Stimulated activated CD8-positive, alpha-beta memory T cell treated with anti-CD3 and anti-CD28 coated beads, Interleukin-2, amount 100 ng/mL, for 48 hours (primary cell): ENCODE measurements at places on chromosomes 7 and 10.

DNA sequence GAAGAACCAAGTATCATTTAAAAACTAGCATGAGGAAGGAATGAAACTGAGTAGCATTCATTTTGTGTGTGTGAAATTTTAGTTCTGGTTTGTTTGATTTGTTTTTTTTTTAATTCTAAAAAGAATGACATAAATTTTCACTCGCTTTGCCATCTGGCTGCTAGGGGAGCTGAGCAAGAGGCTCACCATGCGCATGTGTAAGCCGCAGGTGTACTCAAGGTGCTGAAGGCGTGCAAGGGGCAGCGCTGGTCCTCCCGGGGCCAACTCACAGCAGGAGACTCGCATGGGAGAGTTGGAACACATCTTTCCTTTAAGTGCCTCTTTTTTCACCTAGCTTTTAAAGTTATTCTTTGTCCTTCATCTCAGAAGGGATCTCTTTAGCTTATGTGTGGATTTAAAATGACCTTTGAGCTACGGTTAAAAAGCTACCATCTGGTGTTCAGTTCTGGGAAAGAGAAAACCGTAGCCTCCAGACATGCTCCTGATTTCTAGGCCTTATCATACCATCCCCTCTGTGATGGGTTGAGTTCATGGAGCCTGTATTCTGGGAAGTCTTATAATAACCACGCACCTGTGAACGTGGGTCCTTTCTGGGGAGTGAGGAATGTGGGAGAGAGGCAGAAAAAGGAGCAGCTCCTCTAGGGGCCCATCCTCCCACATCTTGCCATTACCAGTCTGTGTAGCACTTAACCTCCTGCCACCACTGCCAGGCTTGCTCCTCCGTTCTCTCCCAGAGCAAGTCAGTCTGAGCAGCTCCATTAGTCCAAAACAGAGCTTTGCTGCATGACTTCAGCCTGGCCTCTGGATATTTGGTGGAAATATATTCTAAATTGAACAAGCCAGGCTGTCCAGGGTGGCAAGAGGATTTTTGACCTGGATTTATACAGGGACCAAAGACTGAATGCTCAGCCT is 61.9 kb downstream of the KLHDC10 start:
- DNase-seq, result no peak

GRCh38 chr10:88755753-88756152 is 4.1 kb upstream of the LIPN start:
- no peak for DNase-seq

- DNase-seq, result no peak
Observed at GRCh38 chr10:126803394-126803793, 101.8 kb upstream of the DOCK1 start.

DNA sequence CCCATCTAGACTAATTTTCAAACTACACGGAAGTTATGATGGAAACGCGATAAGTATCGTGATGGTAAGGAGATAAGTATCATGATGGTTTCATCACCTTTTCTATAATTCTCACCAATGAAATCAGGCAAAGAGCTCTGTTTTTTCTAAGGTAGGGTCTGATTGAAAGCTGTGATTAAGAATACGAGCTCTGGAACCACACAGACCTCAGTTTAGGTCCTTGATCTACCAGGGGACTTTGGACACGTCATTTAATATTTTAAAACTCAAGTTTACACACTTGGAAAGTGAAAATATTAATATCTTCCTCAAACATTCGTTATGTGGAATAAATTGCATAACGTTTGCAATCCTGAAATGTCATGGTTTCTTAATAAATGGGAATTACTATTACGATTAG is 538.2 kb upstream of the CELF2 start:
- DNase-seq, result no peak

- DNase-seq, result no peak
Observed at GRCh38 chr10:46216836-46217751, 69.7 kb upstream of the ANTXRL start.

DNA sequence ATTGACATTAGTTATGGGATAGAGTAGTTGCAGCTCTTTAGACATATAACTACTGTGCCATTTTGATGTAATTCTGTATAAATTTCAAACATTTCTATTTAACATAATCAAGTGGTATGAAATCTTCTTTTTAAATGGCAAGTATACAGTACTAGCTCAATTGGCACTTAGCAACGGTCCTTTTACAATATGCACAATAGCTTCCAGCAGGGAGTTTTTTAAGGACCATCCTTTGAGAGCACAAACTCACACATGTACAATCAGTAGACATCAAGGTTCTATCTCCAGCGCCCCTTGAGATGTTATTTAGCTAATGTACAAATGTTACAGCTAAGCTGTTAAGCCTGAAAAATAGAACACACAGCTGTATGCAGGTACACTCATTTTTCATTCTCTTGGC is 480.7 kb downstream of the TFEC start:
- DNase-seq, result no peak

- DNase-seq, result no peak
Observed at GRCh38 chr10:122251459-122252255, 19.4 kb upstream of the BTBD16 start.

DNA sequence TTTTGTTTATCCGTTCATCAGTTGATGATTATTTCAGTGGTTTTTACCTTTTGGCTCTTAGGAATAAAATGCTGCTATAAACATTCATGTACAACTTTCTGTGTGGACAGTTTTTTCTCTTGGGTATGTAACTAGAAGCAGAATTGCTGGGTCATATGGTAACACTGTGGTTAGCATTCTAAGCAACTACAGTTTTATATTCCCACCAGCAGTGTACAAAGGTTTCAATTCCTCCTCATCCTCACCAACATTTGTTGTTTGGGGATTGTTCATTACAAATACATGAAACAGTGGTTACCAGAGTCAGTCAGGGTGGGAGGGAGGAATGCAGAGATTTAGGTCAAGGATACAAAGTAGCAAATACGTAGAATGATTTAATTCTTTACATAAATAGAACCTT is 97.0 kb downstream of the NPSR1 start:
- no peak for DNase-seq

DNA sequence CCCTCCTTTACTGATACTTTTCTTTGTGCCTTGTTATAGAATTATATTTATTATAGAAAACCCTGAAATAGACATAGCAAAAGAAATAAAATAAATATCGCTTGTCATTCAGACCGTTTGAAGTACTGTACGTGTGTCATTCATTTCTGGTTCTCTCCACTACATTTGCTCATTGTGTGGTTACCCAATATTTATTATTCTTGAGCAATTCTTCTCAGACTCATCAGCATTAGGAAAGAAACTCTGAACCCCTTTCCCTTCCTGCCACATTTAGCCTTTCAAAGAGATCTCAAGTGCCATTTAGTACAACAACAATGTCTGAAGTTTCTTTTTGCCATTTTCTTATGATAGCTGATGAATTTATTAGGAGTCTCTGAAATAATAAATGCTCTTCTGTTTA is 154.1 kb downstream of the KIAA1217 start:
- DNase-seq, result no peak

- DNase-seq, result no peak
Observed at GRCh38 chr7:44645254-44645653, 38.8 kb downstream of the OGDH start.
